ENCODE measurements at places on chromosomes 16 and 17. TPM values are rescaled to one million over a fixed set of nuclear protein-coding genes. Genes with fewer than 3 reads are reported as not detected.

SLC2A4 gene
- polyA plus RNA-seq: 2.6 TPM

RAMP2 gene
- polyA plus RNA-seq: 97.8 TPM

DNA sequence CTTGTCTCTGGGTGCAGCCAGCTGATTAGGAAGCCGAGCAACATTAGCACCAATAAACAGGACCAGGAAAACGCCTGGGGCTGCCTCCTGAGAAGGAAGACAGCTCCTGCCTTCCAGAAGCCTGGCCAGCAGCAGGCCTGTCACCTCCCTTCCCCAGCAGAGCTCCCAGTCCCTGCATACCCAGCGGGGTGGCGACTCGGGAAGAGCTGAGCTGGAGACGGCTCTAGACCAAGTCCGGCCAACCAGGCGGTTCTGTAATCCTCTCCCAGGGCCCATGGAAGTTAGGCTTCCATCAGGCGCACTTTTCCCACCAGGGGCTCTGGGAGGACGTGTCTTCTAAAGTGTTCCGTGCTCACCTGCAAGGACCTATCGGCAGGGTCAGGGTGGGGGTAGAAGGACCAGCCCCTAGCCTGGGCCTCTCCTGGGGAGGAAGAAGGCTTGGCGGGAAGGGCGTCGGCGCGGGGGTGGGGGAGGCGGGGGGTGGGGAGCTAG is 12.0 kb upstream of the CLUH start:
- DNase-seq: no peak

GRCh38 chr16:53220585-53220984 is 165.8 kb downstream of the CHD9 start:
- DNase-seq: no peak

DNA sequence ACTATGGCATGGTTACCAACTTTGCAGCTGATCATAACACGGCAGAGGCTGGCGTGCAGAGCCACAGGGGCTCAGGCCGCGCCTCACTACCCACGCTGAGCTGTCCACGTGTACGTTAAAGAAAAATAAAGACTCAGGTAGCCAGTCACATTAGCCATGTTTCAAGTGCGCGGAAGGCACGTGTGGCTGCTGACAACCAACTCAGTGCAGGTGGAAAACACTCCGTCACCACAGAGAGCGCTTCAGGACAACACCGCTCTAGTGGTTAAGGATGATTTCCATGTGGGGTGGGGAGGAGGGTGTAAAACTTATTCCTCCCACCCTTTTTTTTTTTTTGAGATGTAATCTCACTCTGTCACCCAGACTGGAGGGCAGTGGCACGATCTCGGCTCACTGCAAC is 33.8 kb downstream of the ZCCHC14 start:
- DNase-seq: no peak

GRCh38 chr16:72372087-72373045 is 200.4 kb upstream of the PMFBP1 start:
- DNase-seq: peak; percentile 18

- DNase-seq: no peak
Observed at GRCh38 chr17:81902653-81903414, 796 bp downstream of the NPB start.

DNA sequence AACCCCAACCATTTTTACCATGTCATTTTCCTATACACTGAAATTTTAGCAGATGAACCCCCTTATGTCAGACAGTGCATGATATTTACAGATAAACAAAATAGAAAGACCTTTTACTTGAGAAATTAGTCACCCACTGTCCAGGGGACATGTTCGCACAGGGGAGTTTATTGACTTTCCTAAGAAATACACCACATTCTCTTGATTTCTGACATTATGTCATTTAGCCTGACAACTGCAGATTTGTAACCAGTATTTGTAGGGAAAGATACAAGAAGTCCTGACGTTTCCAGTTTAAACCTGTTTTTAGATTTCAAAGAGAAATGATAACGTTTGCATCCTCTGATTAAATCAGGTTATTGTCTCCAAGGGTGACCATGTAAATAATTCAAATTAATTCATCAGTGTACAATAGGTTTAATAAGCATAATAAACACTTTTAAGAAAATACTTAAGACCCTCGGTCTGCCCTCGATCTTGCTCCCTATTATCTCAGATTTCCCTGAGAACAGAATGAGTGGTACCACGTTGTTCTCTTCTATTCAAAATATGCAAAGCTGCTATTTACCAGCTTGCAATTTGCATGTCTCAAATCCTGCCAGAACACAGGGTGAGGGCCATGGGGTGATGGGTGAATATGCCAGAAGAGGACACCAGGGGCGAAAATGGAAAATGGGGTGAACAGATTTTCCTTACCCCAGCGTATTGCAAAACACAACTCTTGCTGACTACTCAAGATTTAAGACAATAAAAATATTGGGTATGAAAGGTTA is 2.1 kb upstream of the LYRM9 start:
- no peak for DNase-seq

- DNase-seq: no peak
Observed at GRCh38 chr16:73050201-73051099, 2.5 kb upstream of the ZFHX3 start.

- no peak for DNase-seq
Observed at GRCh38 chr17:31379597-31380205, 11.8 kb upstream of the RAB11FIP4 start.

All from left renal cortex interstitium (tissue), 4 donors.